ENCODE measurements at places on chromosomes 7 and 10.

GRCh38 chr10:14859775-14860174, 18.9 kb upstream of the SUV39H2 start:
- no peak for DNase-seq

DNA sequence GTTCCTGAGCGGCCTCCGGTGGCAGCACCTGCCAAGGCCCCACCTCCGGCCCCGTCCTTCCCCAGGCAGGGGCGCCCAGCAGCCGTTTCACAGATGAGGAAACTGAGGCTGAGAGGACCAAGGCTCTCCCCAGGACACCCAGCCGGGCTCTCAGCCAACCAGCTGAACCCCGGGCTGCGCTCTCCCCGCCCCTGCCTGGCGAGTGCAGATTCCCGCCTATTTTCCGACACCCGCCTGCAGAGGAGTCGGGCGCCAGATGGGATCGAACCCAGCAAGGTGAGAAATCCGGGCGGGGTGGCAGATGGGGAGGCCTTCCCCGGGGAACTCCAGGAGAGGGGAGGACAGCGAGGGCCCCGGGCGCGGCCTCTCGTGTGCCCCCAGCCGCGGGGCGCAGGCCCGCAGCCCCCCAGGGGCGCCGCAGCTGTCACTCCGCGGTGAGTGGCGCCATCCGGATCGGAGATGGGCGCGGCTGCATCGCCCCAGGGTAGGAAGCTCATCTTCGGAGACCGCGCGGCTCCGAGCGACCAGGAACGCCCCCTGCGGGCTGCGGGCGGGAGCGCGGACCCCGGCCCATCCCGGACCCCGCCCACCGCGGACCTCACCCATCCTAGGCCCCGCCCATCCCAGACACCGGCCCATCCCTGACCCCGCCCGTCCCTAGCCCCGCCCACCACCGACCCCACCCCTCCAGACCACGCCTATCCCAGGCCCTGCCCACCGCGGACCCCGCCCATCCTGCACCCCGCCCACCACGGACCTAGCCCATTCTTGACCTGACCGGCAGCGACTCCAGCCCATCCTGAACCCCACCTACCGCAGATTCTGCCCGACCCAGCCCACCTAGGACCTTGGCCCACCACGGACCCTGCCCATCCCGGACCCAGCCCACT, 90.3 kb downstream of the MICALL2 start:
- no peak for DNase-seq

DNA sequence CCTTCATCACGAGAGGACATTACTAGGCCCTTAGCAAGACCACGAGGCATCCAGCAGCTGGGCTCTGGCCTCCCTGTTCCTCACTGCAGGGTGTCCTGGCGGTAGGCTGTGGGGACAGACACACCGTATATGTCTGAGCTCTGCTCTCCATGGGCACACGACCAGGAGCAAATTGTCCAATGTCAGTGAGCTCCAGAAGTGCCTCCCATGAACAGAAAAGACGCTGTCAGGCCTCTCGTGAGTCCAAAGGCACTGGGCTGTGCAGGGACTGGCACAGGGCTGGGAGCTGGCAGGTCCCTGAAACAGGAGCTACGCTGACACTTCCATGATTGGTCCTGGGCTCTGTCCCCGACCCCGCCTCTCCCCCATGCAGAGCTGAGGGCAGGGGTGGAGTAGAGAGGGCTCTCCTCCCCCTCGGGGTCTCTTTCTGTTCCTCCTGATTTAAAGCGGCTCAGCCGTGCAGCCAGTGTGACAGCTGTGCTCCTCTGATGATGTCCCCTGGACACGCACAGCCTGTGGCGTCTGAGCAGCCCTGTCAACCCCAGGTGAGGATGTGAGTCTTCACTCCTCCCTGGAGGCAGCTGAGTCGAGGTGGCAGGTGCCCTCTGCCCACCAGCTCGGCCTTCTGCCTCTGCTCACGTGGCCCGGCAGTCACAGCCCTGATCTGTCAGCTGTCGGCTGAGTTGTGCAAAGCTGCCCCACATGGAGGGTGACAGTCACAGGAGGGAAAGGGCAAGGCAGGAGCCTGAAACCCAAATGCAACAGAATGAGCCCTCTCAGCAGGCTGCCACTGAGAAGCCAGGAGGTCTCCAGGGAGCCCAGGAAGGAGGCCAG, 13.0 kb downstream of the ANTXRL start:
- no peak for DNase-seq

DNA sequence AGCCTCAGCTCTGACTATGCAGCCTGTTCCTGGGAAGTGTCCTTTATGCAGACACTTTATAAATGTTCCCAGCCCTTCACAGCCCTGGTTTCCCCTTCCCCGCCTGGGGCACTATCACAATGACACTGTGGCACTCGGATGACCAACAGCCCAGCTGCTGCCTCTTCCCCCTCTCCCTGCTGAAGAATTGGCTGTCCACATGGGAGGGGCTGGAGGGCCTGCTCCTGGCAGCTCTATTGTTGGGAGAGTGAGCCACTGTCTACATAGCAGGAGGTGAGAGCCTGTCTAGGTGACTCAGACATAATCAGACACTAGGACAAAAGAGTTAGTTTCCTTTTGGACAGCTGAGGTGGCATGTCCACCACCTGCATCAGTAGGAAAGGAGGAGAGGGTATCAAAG, 437.5 kb downstream of the PLXNA4 start:
- no peak for DNase-seq

DNA sequence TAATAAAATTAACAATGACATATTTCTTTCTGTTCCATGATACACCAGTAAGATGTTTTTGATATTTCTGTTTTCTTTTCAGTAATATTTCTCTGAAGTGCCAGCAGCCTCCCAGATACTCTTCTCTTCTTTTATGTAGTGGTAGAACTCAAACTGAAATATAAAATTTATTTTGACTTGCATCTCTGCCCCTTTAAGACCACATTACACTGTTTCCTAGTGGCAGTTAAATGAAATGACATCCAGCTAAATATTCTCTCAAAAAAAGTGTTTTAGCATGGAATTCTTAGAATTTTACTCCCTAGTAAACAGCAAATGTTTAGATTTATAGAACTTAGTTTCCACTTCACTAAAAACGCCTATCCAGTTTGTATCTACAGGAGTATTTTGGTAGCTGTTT, 237.2 kb upstream of the MTPN start:
- no peak for DNase-seq

All from activated B cell treated with CpG ODN at 0.5 μM for 24 hours (primary cell).